ENCODE measurements at places on chromosomes 5 and 9.

DNA sequence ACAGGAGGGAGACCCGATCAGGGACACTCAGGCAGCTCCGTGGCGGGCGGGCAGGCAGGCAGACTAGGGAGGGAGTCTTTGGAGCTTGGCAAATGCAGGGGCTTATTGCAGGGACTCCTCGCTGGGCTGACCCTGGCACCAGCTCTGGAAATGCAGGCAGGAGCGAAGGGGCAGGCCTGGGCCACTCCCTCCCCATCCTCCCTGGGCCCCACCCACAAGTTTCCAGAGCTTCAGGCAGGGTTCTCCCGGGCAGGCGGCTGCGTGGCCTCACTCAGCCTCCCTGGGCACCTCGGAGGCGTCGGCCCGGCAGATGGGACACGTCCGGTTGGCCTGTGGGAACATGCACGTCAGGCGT is 8.5 kb downstream of the RNF44 start:
- no peak for DNase-seq

DNA sequence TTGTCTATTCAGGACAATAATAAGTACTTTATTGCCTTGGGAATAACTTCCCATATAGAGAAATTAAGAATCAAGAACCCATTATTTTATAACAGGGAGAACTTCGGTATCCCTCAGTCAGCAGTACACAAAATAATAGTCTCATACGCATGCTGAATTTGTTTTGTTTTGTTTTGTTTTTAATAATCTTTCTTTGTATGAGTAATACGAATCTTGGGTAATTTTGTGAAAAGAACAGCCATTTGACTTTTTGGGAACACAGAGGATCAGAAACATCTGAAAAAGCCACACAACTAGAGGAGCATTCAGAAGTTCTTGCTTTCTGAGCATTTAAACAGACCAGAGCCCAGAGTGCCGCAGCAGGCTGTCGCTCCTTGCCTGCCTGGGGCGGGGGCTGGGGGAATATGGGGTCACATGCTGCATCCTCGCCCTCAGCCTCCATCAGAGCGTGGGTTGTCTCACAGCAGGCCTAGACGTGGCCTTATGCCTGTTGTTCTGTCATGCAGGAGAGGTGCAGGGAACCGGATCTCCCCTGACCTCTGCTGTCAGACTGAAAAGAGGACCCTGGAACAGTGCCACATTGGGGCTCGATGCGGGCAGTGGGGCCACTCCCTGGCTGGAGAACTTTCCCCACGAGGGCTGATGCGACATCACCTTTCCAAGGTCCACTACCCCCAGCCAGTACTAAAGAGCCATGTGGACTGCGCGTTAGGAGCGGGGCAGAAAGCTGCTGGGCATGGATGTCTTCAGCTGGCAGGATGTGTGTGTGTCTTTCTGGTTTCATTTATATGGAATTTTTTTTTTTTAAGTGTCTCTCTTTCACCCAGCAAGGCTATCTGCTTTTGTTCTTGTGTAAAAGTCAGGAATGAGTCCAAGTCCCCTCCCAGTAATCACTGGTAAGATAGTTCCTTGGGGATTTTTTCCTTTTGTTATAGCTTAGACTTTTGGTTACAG is 133.4 kb upstream of the OTULINL start:
- DNase-seq, result no peak

GRCh38 chr5:26482810-26483375 is 555.5 kb downstream of the CDH9 start:
- DNase-seq, result no peak

DNA sequence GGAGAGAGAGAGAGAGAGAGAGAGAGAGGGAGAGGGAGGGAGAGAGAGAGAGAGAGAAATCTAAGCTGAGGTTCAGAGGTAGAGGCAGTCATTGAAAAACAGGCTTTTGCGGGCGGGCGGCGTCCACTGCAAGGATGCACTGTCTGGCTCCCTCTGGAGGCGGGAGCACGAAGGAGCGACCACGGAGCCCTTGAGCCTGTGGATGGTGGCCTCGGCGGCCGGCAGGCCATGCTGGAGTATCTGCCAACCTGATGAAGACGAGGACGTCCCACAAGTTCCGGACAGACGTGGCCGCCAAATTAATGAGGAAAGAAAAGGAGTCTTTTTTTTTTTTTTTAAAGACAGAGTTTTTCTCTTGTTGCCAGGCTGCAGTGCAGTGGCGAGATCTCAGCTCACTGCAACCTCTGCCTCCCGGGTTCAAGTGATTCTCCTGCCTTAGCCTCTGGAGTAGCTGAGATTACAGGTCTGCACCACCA is 2.2 kb upstream of the CCDC125 start:
- peak; percentile 67 for DNase-seq

GRCh38 chr9:8869812-8870211 is 1070.2 kb upstream of the DMAC1 start:
- no peak for DNase-seq
